ENCODE measurements at places on chromosomes 4 and X.

DNA sequence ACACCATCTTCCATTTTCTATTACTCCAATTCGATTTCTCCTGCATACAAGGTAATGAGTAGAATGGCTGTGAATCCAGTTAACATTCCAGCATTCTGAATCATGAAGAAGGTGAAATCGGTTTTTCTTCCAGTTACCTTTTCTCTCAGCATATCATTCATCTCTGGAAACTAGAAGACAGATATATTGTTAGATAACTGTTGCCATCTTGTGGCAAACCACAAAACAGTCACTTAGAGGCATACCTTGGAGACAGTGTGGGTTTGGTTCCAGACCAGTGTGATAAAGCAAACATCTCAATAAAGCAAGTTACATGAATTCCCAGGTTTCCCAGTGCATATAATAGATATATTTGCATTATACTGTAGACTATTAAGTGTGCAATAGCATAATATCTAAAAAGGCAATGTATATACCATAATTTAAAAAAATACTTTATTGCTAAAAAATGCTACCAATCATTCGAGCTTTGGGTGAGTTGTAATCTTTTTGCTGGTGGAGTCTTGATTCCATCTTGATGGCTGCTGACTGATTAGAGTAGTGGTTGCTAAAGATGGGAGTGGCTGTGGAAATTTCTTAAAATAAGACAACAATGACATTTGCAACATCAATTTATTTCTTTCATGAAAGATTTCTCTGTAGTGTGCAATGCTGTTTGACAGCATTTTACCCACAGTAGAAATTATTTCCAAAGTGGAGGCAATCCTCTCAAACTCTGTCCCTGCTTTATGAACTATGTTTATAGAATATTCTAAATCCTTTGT lies 82.1 kb downstream of the SLC39A8 start:
- DNase-seq: no peak

GRCh38 chrX:53356186-53356585 lies 66.3 kb downstream of the SMC1A start:
- DNase-seq: no peak

- peak; percentile 76 for DNase-seq
Measured at GRCh38 chr4:66585767-66586166, 915.5 kb upstream of the EPHA5 start.

GRCh38 chr4:38013461-38014366 lies 53.5 kb downstream of the PTTG2 start:
- DNase-seq: no peak

DNA sequence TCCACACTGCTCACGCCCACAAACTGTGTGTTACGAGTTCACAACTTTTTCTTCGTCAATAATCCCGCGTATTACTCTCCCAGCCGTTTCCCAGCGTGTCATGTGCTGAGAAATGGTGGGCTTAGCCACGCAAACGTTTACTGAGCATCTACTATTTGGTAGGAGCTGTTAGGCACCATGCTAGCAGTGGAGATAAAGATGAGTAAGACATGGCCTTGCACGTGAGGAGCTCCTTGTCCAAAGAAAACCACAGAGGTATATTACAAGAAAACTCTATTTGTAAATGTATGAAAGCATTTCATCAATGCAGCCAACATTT lies 821 bp upstream of the TMEM128 start:
- DNase-seq: no peak

DNA sequence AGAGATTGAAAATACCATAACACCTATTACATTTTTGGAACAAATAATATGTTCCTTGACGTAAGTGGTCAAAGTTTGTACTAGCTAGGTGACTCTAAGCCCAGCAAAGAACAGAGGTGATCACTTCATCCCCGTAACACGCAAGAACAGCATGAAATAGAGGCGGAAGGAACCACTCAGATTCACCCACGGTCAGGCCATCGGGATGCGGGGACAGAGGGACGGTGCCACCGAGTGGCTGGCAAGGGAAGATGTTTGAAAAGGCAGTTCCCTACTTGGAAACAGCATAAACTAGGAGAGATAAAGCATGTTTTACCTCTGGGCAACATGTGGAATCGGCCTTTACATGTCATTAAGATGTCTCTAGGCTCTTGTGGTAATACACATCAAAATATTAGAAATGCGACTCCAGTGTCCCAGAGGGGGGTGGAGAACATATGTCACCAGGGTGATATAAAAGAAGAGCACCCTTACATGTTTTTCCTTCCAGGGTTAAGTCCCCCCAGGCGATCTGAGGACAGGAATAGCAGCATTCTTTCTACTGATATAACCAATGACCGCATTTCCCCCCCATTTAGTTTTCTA lies 84.0 kb downstream of the PHKA2 start:
- DNase-seq: no peak

- no peak for DNase-seq
Measured at GRCh38 chr4:165553221-165553810, 174.5 kb downstream of the CPE start.

GRCh38 chr4:149322203-149322602 lies 493.4 kb downstream of the IQCM start:
- no peak for DNase-seq

DNA sequence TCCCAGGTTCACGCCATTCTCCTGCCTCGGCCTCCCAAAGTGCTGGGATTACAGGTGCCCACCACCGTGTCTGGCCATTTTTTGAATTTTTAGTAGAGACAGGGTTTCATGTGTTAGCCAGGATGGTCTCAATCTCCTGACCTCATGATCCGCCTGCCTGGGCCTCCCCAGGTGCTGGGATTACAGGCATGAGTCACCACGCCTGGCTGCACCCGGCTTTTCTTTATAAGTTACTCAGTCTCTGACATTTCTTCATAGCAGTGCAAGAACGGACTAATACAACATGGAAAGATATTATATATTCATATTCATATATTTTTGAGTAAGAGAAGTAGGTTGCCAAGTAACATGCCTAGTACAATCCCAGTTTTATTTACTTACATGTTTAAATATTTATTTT lies 22.9 kb downstream of the SHROOM3 start:
- DNase-seq: no peak

- DNase-seq: no peak
Measured at GRCh38 chr4:164866817-164867490, 10.0 kb upstream of the APELA start.

DNA sequence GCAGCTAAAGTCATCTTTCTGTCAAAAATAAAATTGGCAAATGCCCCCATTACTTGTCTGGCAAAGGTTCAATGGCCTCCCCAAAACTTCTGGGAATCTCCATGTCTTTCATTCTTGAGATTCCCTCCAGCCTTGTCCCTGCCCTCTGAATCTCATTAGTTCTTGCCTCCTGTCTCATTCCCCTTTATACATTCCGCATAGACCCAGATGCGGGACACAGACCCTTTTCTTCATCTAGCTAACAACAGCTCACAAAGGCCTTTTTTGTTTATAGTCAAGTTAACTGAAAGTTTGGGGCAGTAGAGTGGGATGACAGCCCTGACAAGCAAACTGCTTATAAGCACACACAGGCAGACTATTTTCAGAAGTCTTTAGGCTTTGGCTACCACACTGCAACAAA lies 306.1 kb upstream of the FAM241A start:
- DNase-seq: no peak

GRCh38 chr4:169132561-169133305 lies 122.7 kb upstream of the CBR4 start:
- no peak for DNase-seq

GRCh38 chr4:46954643-46955042 lies 38.7 kb downstream of the GABRA4 start:
- DNase-seq: no peak

GRCh38 chr4:140049849-140050637 lies 103.9 kb downstream of the MAML3 start:
- DNase-seq: no peak

- DNase-seq: no peak
Measured at GRCh38 chr4:33160126-33160525, 2440.0 kb downstream of the PCDH7 start.

GRCh38 chrX:68568136-68568535 lies 69.3 kb downstream of the YIPF6 start:
- no peak for DNase-seq

DNA sequence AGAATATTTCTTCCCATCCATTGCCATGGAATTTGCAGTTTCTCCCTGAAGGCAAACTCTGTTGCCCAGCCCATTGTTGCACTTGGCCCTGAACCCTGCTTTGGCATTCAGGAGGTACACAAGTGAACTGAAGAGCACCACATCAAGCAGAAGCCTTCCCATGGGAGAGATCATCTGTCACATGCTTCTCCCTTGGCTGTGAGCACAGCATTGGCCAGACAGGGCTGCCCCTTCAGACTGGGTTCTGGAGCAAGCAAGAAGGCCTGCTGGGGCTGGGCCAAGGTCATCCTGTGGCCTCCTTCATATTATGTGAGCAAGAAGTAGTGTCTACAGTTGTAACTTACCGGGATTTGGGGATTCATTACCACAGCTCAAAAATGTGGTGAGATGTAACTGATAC lies 22.7 kb downstream of the SCML1 start:
- DNase-seq: no peak

DNA sequence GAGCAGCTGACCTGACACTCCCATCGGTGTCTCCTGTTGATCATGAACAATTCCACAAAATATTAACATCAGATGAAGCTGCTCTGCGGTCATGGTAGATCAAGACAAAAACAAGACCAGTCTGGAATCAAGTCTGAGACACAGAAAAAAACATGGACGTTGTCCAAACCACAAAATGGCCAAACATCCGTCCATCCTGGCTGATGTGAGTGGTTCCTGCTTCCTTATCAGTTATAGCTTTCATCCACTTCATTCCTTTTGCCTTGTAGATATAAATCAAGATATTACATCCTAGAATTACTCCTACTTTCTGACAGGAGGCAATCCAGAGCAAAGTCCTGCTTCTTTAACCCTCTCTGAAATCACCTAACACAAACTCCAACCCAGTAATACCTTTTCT lies 28.8 kb upstream of the PCSK1N start:
- no peak for DNase-seq

GRCh38 chr4:1410491-1411325 lies 4.5 kb upstream of the NKX1-1 start:
- DNase-seq: no peak

- no peak for DNase-seq
Measured at GRCh38 chr4:75708218-75708691, 16.1 kb upstream of the USO1 start.

GRCh38 chr4:79682161-79682560 lies 274.1 kb upstream of the GK2 start:
- no peak for DNase-seq

All from NCI-H187 treated with DMSO at 0.1 percent for 48 hours (cell line).